Cardiac fibroblast (primary cell): ENCODE measurements at places on chromosomes 7 and 10.
A peak's percentile ranks its signal among the peaks of the same experiment; 100 is the strongest.

- DNase-seq = no peak
These were observed 244.5 kb downstream of the GATA3 start for GRCh38 chr10:8298896-8299570.

GRCh38 chr10:109062371-109062770, 860.9 kb downstream of the XPNPEP1 start:
- DNase-seq = peak; percentile 0

- DNase-seq = no peak
These were observed 365.2 kb downstream of the PLXDC2 start for GRCh38 chr10:20181434-20181833.

DNA sequence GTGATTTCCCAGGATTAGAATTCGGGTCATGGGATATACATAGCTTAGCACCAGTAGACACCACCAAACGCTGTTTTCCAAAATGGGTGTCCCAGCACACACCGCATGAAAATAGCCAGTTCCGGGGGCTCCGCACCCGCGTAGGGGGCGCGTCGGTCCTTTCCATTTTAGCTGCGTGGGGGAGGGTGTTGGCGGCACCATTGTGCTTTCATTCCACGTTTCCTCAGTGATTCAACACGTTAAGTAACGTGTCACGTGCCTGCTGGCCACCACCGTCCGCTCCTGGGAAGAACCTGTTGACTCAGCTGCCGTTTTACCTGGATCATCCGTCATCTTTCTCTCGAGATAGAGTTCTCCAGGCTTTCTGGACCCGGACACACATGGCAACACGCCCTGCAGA, 25.6 kb upstream of the ADGRA1 start:
- DNase-seq = no peak

- DNase-seq = no peak
These were observed 210.4 kb upstream of the PLXDC2 start for GRCh38 chr10:19605806-19606205.

DNA sequence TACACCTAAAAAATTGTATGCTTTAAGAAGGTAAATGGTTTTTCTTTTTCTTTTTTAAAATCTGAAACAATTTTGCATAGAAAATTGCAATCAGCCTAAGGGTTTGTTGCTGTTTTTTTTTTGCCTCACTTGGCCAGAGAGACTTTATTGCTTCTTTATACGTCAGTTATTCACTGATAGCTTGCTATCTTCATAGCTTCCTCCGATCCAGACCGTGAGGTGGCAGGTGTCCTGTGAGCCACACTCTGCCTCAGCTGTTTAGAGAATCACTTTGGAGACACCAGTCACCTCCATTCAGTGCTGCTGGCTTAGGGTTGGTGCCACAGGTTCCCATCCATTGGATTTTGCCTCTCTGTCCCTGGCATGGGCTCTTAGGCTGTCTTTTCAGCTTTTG, 68.0 kb downstream of the HHEX start:
- no peak for DNase-seq
